ENCODE measurements at places on chromosomes 5 and 9.

- no peak for DNase-seq
Measured at GRCh38 chr9:109276469-109277440, 44.1 kb downstream of the EPB41L4B start.

DNA sequence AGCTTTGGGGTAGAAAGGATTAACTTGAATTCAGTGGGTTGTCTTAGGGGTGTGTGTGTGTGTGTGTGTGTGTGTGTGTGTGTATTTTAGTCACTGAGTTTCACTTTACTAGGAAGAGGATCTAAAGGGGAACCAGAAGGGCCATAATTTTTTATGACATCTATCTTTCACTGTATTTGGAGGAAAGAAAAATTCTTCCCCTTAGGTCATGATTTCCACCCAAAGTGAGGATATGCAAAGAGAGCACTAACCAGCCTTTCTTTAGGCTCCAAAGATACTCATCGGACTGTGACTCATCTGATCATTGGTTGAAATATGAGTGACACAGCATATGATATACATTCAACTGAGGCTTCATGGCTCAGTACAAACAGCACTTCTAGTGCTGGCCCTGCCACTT lies 75.2 kb upstream of the RASGRF2 start:
- no peak for DNase-seq

DNA sequence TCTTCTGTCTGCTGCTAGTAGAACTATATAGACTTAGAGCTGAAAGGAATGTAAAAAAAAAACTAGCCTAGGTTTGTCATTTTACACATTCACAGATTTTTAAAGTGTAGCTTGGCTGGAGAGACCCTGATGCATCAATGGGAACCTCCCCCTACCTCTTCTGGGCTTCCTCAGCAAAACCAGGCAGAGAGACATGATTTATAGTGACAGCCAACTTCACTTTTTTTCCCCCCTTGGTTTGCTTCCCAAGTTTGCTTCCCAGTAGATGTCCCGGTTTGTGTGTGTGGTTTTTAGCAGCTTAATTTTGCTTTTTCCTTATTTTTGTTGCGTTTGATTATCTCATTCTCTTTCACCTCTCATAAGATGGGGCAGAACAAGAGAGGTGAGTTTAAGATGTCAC lies 1.8 kb downstream of the OTULIN start:
- no peak for DNase-seq

GRCh38 chr5:128093368-128093767 lies 9.8 kb downstream of the SLC12A2 start:
- DNase-seq: no peak

- DNase-seq: no peak
Measured at GRCh38 chr5:1343931-1344901, 683 bp downstream of the CLPTM1L start.

GRCh38 chr9:119375892-119376291 lies 6.7 kb upstream of the BRINP1 start:
- DNase-seq: peak; percentile 23

DNA sequence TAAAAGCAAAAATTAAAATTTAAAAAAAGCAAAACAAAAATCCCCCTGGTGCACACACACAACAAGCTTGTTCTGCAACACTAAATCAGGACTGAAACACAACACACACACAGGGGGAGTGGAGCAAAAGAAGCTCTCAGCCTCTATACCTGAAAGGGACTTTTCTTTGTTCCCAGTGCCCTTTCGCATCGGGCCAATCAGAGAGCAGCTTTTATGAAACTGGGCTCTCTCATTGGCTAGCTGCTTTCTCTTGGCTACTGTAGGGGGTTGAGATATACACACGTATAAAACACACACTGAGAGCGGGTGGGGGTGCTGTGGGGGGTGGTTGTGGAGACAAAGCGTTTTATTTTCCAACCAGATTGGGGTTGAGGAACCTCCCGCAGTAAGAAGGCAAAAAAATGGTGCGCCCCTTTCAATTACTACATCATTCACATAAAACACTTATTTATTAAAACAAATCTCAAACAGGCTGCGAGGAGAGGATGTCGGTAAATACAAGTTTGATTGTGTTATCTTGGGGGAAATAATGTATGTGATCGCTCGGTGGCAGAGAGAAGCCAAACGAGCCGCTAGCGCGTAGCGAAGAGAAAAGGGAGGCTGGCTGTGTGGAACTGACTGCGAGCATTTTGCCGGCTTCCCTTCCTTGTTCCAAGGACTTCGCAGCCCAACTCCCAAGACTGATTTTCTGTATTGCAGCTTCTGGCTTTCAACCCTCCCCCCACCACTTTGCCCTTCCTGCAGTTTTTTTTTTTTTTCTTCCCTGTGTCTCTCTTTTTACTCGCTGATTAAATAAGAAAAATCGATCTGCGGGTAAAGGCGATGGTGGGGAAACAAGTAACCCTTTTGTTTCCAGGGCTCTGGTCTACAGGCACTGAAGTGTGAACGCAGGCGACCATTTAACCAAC lies 2.5 kb upstream of the ZNF608 start:
- DNase-seq: peak; percentile 78

DNA sequence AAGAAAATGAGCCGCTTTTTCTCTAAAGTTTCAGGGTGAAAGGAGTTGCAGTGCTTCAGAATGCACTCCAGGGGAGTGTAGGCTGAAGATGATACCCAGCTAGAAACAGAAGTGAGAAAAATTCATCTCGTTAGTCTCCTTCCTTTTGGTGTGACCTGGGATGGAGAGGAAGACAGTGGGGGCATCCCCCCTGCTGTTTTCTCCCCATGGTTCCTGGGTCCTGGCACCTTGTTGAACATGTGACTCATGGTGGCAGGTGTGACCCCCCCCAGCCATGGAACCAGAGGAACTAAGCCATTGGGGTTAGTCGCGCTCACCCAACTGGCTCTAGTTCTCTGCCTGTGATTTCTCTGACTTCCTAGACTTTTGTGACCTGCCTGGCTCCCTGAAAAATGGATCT lies 424.6 kb downstream of the CSNK1G3 start:
- DNase-seq: no peak

GRCh38 chr9:95505072-95505716 lies 11.6 kb downstream of the PTCH1 start:
- no peak for DNase-seq

GRCh38 chr5:144183254-144183889 lies 12.7 kb downstream of the KCTD16 start:
- DNase-seq: peak; percentile 25

DNA sequence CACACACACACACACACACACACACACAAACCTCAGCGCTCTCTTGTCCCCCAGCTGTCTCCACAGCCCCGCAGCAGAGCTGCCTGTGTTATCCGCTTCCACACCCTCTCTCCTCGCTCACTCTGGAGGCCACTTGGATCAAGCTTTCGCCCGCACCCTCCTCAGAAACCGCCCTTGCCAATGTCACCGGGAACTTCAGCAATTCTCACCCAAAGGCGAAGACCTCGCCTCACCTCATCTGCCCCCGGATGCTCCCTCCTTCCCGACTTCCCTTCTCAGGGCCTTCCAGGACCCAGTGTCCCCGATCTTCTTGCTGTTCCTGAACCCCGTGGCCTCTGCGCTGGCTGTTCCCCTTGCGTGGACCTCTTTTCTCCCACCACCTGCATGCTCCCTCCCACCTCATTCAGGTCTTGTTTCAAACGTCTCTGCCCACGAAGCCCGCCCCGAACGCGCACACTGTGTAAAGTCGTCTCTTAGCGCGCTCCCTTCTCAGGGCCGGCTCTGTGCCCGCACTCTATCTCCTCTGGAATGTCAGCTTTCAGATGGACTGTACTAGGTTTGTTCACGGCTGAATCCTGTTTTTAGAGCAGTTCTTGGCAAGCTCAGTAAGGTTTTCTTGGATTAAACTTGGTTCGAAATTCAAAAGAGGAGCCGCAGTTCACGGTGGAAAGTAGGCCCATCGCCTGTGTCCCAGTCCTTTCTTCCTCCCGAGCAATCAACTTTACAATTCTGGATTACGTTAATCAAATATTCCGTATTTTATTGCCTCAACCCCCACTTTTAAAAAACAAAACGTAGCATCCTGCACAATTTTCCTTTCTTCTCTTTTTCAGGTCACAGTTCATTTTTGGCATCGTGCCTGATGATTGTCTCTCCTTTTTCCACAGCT lies 1.0 kb upstream of the TRIM7 start:
- DNase-seq: no peak

DNA sequence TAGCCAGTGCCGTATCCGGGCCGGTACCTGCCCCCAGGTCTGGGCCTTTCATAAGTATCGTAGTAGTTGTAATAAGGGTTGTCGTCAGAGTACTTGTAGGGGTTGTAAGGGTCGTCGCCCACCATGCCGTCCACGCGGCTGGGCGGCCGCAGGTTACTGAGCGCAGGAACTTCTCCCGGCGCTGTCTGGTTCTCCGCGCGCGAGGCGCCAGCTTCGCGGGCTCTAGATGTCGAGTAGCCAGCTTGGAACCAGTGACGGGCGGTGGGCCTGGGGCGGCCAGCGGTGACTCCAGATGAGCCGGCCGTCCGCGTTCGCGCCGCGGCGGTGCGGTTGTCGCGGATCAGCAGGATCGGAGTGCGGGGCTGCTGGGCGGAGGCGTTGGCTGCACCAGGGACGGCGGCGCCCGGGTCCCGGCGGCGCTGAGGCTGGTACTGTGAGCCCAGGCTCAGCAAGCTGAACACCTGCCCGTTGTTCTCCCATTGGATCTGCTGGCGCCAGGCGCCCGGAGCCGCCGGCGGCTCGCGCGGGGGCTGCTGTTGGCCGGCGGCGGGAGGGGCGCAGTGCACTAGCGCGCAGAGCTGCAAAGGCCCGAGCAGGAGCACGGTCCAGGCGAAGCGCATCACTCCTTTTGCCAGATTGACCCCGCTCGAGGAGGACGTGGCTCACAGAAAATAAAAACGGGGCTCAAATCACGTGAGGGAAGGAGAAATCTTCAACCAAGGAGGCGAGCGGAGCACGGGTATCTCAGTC lies 518 bp downstream of the LOX start:
- peak; percentile 29 for DNase-seq

All from NCI-H510A treated with DMSO at 0.1 percent for 48 hours (cell line).